ENCODE measurements at places on chromosomes 16 and 17.

DNA sequence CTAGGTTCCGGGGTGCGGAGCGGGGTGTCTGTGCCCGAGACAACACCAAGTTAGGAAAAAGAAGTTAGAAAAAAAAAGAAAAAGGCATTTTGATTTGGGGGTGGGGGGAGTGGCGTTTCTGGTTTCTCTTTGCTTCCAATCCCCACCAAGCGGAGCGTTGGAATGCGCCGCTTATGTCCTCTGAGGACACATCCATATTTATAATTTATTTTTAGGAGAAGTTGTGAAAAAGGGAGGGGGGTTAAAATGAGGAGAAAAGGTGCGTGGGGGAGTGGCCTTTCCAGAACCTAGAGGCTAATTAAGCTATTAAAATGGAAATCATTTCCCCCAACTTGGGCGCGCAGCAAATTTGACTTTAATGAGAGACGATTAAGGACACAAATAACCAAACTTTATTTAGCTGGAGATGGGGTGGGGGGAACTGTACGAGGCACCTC, 232.1 kb downstream of the MRTFB start:
- no peak for DNase-seq

DNA sequence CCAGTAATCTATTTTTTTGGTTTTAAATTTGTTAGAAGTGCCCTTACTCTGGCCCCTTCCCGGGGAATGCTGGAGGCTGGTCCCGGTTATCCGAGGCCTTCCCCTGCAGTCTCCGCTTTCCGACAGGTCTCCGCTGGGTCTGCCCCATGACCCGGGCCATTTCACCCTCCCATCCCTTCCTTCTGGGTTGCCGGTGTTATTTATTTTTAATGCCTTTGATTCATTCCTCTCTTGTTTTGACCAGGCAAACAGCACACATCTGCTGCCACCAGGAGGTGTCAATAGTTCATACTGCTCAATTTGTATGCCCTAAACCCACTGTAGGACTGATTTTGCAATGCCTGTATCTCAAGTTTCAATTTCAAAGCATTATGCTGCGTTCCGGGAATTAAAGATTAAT, 113.2 kb upstream of the IRX5 start:
- DNase-seq: no peak

DNA sequence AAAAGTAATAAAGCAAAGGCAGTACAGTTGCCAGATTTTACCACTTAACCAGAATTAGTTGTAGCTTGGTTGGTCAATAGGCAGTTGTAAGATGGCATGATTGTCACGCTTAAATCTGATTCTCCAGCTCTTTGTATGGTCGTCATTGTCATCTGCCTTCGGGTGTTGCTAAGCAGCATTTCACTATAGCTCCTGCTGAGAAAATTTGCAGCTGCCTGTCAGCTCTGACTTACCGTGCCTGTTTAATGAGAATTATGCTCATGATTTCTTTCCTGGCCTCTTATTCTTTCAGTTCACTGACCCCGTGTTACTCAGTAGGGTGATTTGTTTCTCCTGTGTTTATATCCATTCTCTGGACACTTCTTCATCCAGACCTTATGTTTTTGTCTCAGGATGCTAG, 66.7 kb downstream of the TANGO6 start:
- no peak for DNase-seq

DNA sequence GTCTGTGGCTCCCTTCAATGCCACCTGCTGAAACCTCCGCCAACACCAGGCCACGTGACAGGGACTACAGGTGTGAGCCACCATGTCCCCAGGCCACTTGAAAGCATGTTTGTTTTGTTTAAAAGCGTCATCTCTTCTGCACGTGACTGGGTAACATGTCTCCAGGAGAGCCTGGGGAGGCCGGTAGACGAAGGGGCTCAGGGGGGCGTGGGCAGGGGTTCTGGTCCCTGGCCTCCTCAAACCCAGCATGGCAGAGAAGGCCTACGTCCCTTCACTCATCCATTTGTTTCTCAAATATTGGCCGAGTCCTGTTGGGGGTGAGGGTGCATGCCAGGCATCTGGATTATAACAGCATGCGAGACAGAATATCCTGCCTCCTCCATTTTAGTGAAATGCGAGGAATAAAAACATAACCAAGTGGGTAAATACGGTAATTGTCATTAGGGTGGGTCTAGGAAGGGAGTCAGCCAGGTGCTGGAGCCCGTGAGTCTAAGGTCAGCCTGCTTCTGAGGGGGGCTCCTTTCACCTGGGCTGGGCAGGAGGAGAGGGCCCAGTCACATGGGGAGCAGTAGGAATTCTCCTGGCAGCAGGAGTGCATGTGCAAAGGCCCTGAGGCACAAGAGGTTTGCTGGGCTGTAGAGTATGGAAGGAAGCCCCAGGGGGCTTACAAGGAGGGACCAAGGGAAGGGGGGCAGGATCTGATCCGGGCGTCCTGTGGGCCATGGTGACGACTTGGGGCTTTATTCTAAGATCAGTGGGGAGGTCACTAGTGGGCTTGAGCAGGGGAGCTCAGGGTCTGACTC, 26.8 kb upstream of the CIBAR2 start:
- no peak for DNase-seq

GRCh38 chr17:17119533-17119932, 77.3 kb downstream of the MPRIP start:
- no peak for DNase-seq

DNA sequence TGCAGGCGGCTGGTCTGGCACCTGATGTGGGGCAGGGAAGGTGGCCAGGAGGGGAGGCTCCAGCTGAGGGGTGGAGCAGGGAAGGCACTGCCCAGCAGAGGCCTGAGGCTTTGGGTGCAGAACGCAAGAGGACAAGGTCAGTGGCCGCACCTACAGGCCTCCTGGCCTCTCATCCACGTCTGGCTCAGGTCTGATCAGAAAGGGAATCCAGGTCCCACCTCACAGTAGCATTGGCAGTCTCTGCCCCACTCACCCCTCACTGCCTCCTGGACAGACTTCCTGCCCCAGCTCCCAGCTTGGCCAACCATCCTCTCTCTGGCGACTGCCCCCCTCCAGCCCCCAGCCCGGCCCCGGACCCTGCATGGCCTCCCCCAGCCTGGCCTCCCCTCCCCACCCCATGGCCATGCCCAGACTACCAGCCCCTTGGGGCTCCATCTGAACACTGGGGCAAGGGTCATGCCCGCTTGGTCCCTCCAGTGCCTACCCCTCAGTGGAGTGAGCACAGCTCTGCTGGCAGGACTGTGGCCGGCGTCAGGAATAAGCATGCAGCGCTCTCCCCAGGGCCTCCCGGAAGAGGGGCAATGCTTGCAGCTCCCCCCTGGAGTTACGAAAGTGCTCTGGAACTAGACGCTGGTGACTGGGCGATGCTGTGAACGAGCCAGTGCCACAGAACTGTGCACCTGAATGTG, 4.6 kb downstream of the UTS2R start:
- DNase-seq: no peak

- DNase-seq: no peak
Observed at GRCh38 chr17:66655461-66655860, 179.5 kb upstream of the CACNG5 start.

- no peak for DNase-seq
Observed at GRCh38 chr17:77147357-77147801, 6.6 kb downstream of the SEC14L1 start.

GRCh38 chr16:88854306-88855111, 2.2 kb downstream of the GALNS start:
- no peak for DNase-seq

- no peak for DNase-seq
Observed at GRCh38 chr16:89601906-89602272, 11.6 kb upstream of the DPEP1 start.

DNA sequence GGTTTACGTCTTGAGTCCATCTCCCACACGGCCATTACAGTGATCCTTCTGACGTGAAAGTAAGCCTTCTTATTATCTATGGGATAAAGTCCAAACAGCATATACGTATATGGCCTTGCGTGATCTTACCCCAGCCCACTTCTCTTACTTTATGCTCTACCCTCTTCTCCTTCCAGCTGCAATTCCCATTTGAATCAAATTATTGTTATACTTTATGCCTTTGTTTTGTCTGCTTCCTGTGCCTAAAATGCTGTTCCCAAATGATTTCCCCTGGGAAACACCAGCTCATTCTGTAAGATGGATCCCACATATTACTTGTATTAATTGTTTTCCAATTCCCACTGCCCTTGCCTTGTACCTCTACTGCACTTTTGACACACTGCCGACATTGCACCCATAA, 11.2 kb downstream of the UQCRC2 start:
- DNase-seq: no peak

- DNase-seq: no peak
Observed at GRCh38 chr16:29821643-29822115, 1.4 kb downstream of the MVP start.

DNA sequence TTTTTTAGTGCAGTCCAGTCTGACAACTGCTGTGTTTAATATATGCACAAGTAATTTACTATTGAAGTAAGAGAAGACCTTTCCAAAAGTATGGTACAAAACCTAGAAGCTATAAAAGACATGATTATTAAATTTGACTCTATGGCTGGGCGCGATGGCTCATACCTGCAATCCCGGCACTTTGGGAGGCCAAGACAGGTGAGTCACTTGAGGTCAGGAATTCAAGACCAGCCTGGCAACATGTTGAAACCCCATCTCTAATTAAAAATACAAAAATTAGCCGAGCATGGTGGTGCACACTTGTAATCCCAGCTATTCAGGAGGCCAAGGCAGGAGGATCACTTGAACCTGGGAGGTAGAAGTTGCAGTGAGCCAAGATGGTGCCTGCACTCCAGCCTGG, 41.4 kb upstream of the VWA3A start:
- DNase-seq: no peak
